Breast epithelium (tissue), 4 donors: ENCODE measurements at places on chromosomes 5 and 9. TPM values are rescaled to one million over a fixed set of nuclear protein-coding genes. Genes with fewer than 3 reads are reported as not detected.

GRCh38 chr9:114409103-114409780 is 21.5 kb upstream of the AKNA start:
- H3K36me3 ChIP-seq: no peaks in the 10 kb centered on the region
- DNase-seq: no peak
- no peak overlapping the region for H3K4me3 ChIP-seq
- H3K4me1 ChIP-seq: no peaks in the 10 kb centered on the region

DNA sequence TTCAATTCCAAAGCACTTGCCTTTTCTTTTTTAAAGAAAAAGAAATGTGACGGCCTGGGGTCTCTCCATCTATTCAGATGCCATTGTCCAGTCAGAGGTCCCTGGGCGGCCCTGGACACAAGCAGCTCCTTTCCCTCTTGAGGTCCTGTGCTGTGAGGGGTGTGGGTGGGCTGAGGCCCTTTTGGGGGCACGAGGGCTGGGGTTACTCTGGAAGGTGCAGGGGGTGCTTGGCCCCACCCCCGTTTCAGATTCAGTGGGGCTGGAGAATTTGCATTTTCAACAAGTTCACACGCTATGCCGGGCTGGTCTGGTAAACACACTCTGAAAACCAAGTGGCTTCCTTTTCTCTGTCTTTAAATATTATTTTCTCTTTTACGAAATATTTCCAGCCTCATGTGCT is 91.4 kb upstream of the PHYKPL start:
- no peaks in the 10 kb centered on the region for H3K4me1 ChIP-seq
- H3K36me3 ChIP-seq: no peaks in the 10 kb centered on the region
- no peaks in the 10 kb centered on the region for H3K27me3 ChIP-seq
- no peak overlapping the region for H3K27ac ChIP-seq

- no peaks in the 10 kb centered on the region for H3K4me1 ChIP-seq
- no peak overlapping the region for H3K27ac ChIP-seq
- peak; percentile 40 for DNase-seq
- H3K27me3 ChIP-seq: no peaks in the 10 kb centered on the region
Measured at GRCh38 chr9:97398999-97399758, 12.7 kb upstream of the TDRD7 start.

DNA sequence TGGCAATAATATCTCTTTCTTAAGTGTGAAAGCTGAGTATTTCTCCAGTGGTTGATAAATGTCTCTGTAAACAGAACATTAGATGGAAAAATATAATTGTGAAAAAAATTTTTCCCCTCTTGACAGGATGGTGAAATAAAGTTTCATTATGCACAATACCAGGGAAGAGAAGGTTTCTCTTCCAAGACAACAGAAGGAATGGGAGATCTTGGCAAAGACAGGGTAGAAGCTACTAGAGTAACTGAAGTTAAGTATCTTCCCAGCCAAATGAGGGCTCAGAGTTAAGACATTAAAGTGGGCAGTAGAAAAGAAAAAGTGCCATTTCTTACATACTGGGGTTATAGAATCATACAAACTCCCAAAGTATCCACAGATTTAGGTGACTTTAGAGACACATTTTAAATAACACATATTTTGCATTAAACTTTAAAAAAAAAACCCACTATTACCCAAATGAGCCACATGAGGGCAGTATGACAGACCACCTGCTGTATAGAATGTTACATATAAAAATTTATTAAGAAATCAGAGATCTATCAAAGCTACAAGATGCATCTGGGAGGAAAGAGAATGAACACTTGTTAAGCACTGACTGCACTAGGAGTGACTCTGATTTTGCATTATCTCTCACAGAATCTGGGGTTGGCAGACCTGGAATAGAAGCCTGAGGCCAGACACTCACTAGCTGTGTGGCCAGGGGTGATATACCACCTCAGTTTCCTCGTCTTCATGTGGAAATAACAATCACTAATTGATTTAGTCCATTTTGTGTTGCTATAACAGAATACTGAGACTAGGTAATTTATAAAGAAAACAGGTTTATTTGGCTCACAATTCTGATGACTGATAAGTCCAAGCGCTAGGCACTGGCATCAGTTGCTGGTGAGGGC is 98.5 kb downstream of the ARSB start:
- no peaks in the 10 kb centered on the region for H3K27me3 ChIP-seq
- no peaks in the 10 kb centered on the region for H3K4me1 ChIP-seq
- H3K27ac ChIP-seq: no peak overlapping the region
- DNase-seq: no peak
- no peaks in the 10 kb centered on the region for H3K36me3 ChIP-seq

- no peaks in the 10 kb centered on the region for H3K36me3 ChIP-seq
- H3K27ac ChIP-seq: no peak overlapping the region
- no peaks in the 10 kb centered on the region for H3K4me1 ChIP-seq
- no peak for DNase-seq
Measured at GRCh38 chr5:175434800-175435199, 9.2 kb downstream of the DRD1 start.

The TNC gene
- total RNA-seq: 58.0 TPM
